ENCODE measurements at places on chromosomes 6 and 20. TPM values are rescaled to one million over a fixed set of nuclear protein-coding genes. Genes with fewer than 3 reads are reported as not detected.

Gene CCN5
- not detected for total RNA-seq

Gene OSBPL2
- total RNA-seq = 35.4 TPM

Gene REPS1
- total RNA-seq = 66.9 TPM

Gene FAXC
- total RNA-seq = 2.4 TPM

Gene SLC17A2
- 0.58 TPM for total RNA-seq

Gene TCF21
- total RNA-seq = 73.6 TPM

Gene VAPB
- total RNA-seq = 26.2 TPM

All from metanephros (tissue), 2 donors.